ENCODE measurements at places on chromosomes 7 and 10.

DNA sequence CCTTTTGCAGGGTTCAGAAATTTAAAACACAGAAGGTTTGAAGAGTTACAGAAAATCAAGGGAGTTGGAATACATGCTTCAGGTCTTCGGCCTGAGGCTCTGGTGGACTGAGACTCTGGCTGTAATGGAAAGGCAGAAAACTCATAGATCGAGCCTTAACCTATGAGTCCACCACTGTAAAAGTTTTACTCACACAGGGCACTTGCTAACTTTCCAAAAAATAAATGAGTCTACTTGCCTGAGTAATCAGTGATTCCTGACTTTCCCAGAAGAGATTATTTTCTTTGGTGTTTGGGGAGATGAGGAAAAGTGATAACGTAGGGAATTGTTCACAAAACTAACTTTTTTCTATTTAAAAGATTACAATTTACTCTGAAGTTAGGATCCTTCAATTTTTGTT, 108.0 kb downstream of the MBL2 start:
- DNase-seq: no peak

DNA sequence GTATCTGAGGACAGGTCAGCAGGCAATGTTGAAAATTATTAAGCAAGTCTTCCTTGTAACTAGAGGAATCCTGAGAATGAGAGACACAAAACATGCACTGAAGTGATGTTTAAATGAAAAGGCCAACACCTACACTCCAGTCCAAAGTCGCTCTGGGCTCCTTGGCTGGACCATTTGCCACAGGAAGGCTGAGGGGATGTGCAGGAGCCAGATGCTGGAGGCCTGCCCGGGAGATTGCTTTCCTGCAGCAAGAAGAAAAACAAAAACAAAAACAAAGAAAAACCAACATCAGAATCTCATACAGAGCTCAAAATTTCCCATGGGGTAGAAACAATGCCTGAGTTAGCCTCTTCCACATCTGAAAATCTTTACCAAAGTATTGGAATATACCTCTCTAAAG, 157.0 kb downstream of the DGKI start:
- DNase-seq: no peak

DNA sequence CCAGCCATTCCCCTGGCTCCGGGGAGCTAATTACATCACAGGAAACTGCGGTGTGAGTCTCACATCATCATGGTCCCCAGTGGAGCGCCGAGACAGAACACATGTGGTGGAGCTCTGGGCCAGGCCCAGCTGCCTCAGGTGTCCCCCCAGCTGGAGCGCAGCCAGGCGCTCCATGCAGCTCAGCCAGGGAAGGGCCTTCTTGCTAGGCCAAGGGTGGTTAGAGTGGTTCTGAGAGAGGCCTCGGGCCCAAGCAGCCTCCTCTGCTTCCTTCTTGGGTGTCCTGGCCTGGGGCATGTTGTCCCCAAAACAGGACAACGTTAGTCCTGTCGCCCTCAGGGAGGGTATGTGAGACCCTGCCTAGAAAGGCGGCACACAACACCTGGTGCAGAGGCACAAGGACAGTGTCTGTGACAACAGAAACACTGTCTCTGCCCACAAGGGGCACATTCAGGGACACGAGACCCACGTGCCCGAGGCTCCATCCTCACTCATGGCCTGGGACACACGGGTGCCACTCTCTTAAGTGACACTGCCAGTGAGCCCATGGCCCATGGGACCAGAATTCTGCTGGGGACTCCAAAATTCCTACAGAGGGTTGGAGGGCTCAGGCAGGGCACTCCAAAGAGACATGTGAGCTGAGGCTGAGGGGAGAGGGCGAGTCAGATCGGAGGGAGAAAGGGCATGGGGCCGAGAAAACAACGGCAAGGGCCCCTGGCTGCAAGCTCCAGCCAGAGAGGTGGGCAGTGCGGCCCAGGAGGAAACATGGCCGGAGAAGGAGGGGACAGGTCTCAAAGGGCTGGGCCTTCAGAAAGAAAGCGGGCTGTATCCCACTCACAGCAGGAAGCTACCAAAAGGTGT, 37.0 kb upstream of the RET start:
- DNase-seq: no peak

DNA sequence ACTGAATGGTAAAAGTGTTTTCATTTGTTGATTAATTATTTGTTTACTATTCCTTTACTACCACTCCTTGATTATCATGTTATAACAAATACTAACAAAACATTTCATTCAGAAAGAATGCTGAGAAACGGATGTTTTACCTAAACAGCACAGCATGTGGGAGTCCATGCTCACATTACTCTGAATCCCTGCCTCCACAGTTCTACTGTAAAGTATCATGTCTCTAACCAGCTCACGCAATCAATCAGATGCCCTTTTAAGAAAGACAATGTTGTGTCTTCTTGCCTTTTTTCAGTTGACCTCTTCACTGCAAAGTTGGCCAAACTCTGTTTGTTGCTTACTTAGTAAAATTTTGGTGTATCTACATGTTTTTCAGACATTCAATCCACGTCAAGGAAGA, 232.5 kb upstream of the MDFIC start:
- no peak for DNase-seq

DNA sequence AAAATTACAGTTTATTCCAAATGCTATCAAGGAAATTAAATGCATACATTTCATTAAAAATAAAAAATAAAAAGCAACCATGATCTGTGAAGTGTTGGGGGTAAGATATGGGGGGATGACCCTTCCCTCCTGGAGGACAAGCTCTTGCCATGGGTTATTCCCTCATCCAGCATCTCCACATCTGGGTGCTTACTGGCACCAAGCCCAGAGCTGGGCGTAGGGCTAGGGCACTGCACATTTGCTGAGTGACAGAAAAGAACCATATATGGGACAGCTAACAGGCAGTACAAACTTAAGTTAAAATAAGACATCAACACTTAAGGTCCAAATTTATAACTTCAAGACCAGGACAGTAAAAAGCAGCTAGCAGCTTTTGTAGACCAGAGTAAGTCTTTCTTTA, 10.2 kb downstream of the CCDC6 start:
- no peak for DNase-seq

GRCh38 chr7:17802056-17802455, 138.2 kb downstream of the SNX13 start:
- no peak for DNase-seq

DNA sequence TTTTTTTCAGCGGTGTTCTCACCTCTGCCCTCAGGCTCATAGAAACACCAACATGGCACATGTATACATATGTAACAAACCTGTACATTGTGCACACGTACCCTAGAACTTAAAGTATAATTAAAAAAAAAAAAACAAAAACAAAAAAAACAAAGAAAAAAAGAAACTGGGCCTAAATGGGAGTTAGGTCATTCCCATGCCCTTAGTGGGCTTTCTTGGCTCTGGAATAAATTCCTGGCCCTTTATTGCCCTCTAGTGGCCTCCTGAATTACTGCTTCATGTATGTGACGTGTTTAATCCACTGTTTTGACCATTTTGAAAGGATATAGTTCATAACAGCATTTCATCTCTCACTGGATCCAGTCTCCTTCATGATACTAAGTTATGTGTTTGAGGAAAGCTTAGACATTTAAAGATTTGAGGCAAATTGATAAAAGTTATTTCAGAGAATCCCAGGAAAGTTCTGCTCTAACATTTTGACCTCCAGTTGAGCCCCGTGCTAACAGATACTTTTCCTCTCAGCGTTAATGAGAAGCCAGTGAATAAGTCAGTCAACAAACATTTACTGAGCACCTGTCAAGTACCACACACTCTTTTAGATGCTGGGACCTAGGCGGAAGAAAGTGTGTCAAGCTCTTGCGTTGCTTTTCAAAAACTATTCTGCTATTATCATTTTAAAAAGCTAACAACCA, 54.7 kb upstream of the SYPL1 start:
- DNase-seq: peak; percentile 54

- DNase-seq: no peak
These were observed 34.3 kb upstream of the SMC3 start for GRCh38 chr10:110533149-110533548.

DNA sequence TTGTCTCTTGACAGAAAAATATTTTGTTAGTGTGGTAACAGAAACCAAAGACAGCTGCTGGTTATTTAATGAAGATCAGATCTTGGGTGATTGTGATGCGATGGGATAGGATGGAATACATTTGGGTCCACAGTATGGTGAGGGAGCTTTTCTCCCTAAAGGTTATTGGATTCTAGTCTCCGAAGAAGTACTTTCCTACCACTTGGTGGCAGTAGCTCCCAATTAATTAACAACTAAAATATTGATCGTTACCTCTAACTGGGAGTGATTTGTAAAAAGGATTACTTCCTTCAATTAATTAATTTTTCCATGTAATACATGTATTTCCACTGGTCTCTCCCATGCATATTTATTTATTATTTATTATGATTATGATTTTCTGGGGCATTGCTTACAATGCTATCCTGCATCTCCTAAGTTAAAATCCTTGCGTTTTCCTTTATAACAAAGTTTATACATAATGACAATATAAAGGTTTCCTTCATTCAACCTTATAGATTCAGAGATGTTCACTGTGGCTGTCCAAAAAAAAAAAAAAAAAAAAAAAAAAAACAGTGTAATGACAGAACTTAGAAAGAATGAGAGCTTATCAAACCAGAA, 25.6 kb downstream of the TMEM196 start:
- DNase-seq: no peak

All from foreskin melanocyte (primary cell).